Suppressor macrophage (primary cell): ENCODE measurements at places on chromosomes 2 and 18.

DNA sequence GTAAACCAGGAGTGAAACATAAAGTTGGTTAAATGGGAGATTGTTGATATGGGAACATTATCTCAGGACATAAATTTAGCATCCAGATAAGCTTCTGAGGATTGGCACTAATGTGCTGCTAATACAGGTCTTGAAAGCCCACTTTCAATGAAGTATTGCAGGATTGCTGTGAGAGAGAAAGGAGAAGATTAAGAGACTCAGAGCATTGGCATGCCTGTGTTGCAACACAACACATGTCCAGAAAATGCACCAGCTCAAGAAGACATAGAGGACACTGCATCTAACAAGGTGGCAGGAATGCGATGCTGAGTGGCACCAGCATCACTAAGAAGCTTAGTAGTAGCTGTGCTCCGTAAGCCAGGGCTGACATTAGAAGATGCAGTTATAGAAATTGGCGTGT is 728.9 kb downstream of the SUCLG1 start:
- DNase-seq: no peak

GRCh38 chr2:219856602-219857001 is 229.2 kb downstream of the SLC4A3 start:
- no peak for DNase-seq

DNA sequence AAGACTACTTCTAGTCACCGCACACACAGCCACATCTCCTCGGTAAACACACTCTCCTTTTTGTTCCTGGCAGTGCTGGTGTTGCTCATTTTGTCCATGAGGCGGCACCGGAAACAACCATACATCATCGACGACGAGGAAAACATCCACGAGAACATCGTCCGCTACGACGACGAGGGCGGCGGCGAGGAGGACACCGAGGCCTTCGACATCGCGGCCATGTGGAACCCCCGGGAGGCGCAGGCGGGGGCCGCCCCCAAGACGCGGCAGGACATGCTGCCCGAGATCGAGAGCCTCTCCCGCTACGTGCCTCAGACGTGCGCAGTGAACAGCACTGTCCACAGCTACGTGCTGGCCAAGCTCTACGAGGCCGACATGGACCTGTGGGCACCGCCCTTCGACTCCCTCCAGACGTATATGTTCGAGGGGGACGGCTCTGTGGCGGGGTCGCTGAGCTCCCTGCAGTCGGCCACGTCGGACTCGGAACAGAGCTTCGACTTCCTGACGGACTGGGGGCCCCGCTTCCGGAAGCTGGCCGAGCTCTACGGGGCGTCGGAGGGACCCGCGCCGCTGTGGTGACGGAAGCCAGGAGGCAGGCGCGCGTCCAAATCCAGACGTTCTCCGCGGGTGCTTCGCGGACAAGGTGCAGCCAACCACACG is 221.0 kb downstream of the CDH20 start:
- DNase-seq: no peak

DNA sequence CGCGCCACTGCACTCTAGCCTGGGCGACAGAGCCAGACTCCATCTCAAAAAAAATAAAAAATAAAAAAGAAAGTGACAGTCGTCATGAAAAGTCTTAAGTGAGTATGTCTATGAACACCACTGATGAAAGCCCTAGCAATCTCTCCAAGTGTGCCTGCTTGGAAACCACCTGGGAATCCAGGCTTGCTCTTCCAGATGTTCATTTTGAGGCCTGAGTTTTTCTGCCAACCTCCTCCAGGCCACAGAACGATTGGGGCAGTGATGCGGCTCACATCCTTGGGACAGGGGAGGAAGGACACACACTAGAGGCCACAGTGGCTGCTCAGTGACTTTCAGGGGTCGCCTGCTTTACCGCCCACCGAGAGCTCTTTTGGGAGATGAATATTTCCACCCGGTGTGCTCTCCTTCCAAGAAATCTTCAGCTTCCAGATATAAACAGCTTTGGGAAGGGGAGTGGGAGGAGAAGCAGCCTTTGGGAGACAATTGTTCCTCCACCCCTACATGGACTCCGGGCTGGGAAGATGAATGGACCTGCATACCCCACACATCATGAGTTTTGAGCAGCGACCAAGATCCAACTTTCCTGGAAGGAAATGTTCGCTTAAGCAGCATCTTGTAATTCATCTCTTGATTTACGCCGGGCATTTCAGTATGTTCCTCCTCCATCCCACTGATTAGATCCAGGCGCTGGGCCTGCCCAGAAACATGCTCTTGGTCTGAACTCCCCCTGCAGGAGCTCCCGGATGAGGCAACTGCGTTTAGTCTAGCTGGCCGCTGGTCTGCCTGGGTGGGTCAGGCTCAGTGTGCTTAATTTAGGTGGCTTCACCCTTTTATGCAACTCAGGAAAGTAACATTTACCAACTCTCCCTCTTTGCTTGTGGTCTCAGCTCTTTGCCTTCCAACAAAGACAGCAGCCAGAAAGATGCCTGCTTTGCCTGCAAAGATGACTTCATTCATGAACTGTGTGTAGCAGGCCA is 6.2 kb upstream of the ARMC9 start:
- peak; percentile 63 for DNase-seq

DNA sequence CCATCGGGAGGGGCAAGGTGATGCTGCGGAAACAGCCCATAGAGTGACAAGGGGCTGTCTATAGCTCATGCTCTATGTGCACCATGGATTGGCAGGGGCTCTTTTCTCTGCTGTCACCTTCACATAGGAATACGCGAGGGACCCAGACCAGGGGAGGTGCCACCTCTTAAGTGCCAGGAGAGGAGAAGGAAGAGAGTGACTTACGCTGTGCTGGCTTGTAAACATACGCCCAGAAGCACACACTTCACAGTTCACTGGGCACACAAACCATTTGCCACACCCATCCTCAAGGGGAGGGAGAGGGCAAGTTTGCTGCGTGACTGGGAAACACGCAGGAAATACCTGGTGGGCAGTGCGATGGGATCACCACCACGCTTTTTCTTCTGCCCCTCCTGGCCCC is 65.1 kb upstream of the GPR45 start:
- DNase-seq: no peak

GRCh38 chr2:221444106-221444505 is 128.0 kb downstream of the EPHA4 start:
- DNase-seq: peak; percentile 25

- DNase-seq: peak; percentile 66
Observed at GRCh38 chr2:96656540-96656939, 14.0 kb downstream of the FER1L5 start.

- DNase-seq: no peak
Observed at GRCh38 chr2:15041429-15041837, 408.9 kb downstream of the LRATD1 start.

DNA sequence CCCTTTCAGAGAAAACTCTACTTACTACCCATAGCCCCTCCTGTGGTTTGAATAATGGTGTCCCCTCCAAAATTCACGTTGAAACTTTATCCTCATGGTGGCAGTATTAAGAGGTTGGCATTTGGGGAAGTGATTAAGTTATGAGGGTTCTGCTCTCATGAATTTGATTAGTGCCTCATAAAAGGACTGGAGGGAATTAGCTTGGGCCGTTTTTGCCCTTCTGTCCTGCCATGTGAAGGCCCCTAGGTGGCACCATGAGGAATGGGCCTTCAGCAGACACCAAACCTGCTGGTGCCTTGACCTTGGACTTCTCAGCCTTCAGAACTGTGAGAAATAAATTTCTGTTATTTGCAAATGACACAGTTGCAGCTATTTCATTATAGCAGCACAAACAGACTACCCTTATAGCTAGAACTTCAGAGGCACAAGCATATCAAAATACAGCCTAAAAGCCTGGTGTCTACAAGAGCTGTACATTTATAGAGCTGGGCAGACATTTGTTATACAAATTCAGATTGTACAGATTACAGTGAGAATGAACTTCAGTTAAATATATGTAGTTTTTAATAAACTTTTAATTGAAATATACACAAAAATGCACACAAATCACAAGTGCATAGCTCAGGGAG is 2.6 kb upstream of the PTPN2 start:
- peak; percentile 52 for DNase-seq

- DNase-seq: no peak
Observed at GRCh38 chr2:11677136-11678055, 7.4 kb upstream of the NTSR2 start.

- DNase-seq: no peak
Observed at GRCh38 chr2:215998636-215999035, 14.7 kb downstream of the MREG start.

- no peak for DNase-seq
Observed at GRCh38 chr2:23523373-23524260, 138.6 kb downstream of the KLHL29 start.

DNA sequence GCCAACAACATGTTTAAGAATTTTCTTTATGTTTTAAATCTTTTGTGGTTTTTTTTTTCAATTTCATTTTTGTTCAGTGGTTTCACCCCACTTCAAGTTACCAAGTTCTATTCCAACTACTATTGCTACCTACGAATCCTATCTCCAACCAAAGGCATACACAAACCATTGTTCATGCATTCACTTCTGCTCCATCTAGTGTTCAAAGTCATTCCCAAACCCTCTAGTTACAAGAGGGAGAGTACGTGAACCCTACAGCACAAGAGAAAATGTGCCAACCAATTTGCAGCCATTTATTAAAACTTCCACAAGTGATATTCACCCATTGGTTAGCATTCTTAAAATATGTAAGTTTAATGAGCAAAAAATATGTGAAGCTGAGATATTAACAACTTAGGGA is 295.1 kb upstream of the KYNU start:
- DNase-seq: no peak

GRCh38 chr2:241902357-241902991 is 32.9 kb downstream of the RTP5 start:
- DNase-seq: no peak

DNA sequence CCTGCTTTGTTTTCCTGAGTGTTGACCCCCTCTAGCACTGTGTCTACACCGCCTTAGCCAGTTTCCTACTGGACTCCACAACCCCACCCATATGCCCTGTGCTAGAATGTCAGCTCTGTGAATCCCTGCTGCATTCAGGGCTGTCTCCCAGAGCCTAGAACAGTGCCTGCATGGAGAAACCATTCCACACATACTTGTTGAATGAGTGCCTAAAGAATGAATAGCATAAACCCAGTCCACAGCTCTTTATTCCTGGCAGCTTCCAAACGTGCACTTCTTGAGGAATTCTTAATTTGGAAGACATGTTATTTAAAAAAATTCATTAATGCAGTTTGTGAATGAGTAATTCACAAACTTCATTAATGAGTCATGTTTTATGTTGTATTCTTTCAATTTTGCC is 6.5 kb upstream of the NAPG start:
- DNase-seq: no peak

DNA sequence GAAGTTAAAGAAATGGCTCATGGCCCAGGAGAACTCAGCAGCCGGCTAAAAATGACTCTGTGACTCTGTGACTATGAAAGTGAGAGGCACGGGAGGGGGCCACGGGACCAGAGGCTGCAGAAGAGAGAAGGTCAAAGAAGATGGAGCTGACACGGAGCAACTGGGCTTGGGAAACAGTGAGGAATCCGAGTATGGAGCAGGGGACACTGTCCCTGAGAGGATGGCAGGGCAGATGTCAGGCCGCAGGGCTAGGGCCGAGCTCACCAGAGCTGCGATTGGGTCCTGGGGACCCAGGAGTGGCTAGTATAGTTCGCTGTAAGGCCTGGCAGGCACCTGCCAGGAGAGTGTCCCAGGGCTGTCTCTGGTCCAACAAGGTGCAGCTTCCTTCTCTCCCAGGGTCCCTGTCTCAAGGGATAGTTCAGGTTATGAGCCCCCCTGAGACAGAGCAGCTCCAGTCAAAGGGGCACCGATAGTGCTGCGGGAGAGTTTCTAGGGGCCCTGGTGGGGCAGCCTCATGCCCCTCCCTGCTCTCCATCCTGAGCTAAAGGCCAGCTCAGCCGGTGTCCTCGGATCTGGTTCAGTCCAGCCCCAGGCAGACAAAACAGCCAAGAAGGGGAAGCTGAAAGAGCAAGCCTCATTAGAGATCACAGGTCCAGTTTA is 42.7 kb downstream of the CIB4 start:
- DNase-seq: no peak

GRCh38 chr2:213609570-213610170 is 325.4 kb downstream of the SPAG16 start:
- DNase-seq: no peak

GRCh38 chr2:24399434-24400206 is 39.3 kb upstream of the ITSN2 start:
- DNase-seq: no peak

DNA sequence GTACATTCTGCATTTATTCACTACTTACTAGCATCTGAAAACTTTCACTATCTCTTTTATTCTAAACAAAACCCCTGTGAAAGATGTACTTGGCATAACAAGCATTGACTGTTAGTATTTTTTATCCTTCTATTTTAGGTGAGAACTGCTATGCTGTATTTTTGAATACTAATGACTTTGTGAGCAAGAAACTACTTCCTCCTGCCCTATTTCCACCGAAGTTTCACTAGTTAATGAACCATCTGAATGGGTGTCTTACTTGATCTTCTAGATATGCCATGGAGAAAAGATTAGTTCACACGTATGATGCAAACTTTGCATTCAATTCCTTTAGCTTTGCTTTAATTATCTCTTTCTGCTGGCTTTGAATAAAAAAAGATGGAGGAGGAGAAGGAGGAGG is 68.1 kb downstream of the EPHA4 start:
- DNase-seq: no peak

DNA sequence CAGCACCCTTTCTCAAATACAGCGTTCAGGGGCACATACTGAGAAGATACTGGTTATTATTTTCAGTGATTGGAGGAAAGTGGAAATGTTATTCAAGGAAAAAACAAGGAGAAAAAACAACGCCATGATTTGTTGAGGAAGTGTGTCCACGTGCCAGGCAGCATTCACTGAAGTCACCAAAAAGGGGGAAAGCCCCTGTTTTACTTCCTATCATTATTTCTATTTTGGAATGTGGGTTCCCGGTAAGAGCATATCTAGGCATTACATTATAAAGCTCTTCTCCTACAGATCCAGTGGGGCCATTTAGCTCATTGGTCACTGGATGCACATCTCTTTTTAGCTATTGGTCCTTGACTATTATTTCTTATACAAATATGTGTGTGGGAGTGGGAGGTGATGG is 518.7 kb downstream of the TXNL1 start:
- DNase-seq: peak; percentile 56

GRCh38 chr2:74861531-74861930 is 27.6 kb downstream of the HK2 start:
- no peak for DNase-seq

DNA sequence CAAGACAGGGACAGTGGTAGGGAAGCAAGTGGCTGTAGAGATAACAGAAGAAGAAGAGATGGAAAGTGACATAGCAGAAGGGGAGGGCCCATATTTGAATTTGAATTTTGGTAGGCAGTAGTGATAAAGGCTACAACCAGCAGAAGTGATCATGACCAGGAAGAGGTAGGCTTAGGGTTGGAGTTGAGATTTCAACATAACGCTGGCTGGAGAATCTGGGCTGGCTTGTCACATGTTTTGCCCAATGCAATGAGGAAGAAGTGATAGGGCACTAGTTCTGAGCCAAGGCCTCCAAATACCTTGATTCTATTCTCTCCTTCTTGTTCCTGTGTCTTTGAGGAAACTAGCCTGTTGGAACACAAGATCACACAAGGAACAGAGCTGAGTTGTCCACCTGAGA is 69.4 kb downstream of the SCG2 start:
- DNase-seq: peak; percentile 11

- DNase-seq: no peak
Observed at GRCh38 chr18:240175-240574, 27.7 kb downstream of the THOC1 start.
